ENCODE measurements at places on chromosomes 2 and 18.

DNA sequence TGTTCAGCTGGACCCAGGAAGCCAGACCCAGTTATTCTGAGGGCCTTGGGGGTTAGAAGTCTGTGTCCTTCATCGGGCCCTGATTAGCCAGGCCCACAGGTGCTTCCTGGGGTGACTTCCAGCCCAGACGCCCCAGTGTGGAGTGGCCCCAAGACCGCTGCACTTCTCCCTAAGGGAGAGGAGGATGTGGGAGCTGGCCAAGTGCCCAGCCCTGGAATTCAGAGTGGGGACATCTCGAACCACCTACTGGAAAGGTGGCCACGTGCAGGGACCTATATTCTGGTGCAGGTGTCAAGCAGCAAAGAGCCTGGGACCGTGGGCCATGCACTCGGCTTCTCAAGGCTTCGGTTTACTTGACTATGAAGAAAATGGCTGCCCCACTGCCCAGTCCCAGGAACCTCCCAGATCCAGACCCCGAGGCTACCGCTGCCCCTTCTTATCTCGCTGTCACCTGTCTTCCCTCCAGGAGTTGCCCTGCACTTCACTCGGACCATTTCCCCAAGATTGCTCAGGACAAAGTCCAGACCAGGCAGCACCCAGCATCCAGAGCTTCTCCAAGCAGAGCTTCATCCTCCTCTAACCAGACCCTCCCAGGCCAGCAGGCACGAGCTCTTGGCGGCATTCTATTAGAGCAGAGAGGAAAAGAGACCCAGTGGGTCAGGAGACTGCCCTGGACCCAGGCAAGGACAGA, 142.8 kb upstream of the ID2 start:
- no peak for DNase-seq

DNA sequence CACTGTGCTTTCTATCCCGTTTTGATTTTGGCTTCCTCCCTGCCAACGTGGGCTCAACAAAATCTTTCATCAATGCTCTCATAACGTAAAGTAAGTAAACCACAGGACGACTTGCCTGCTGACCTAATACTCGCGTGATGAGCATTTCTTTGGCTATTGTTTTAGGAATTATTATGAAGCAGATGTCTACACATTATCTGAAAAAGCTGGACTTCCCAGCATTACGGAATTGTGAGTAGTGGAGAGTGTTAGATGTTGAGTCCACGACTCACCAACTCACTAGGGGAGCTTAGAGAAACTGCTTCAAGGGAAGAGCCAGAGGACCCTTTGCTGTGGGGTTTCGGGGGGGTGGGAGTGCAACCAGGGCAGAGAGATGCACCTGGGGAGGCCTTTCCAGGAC, 21.9 kb downstream of the HJURP start:
- DNase-seq, result no peak

GRCh38 chr2:201777869-201778268, 2.9 kb downstream of the ALS2 start:
- DNase-seq, result no peak

GRCh38 chr2:145116834-145117725, 597.2 kb upstream of the ZEB2 start:
- DNase-seq, result no peak

DNA sequence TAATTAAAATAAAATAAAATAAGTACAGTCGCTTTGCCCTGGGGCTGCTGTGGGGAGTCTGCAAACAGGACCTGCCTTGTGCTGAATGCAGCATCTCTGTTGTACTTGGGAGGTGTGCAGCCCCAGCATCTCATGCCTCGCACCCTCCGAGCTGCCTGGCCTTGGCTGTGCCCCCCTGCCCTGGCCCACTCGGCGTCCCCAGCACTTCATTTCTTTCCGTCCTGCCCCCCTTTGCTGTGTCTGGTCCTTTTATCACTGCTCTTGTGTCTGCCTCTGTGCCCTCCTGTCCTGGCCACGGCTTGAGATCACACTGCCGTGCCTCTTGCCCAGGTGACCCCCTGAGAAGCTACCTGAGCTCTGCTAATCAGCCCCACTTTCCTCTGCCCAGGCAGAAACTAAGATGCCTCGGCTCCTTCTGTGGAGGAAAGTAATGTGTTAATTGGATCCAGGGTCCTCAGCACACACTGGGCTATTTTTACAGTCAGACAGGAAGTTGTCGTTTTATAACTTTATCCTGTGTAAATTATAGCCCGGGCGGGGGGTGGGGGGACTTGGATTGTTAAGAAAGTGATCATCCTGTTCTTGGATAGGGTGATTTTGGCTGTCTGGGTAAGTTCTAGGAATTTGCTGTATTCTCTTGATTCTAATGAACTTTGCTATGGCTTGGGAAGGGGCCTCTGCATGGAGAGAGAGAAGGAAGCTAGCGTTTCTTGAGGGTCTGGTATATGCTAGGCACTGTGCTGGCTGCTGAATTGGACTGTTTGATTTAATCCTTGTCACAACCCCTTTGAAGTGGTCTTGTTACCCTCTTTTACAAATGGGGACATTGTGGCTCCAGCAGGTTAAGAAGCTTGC, 69.4 kb downstream of the AGAP1 start:
- no peak for DNase-seq

DNA sequence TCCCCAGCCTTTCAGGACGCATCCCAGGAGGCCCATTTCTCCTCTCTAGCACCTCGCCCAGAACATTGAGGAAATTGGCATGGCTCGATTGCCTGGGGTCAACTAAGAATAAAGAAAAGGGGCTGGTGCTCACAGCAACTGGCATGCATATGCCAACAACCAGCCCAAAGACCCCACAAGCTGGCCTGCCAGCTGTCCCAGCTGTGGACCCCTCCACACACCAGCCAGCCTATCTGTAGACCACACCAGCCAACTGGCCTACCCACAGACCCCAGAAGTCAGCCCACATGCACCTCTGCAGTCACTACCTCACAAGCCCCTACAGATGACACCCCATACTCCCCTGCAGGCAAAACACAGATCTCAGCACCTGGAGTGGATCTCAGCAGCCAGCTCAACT, 123.8 kb upstream of the ID2 start:
- DNase-seq, result no peak

DNA sequence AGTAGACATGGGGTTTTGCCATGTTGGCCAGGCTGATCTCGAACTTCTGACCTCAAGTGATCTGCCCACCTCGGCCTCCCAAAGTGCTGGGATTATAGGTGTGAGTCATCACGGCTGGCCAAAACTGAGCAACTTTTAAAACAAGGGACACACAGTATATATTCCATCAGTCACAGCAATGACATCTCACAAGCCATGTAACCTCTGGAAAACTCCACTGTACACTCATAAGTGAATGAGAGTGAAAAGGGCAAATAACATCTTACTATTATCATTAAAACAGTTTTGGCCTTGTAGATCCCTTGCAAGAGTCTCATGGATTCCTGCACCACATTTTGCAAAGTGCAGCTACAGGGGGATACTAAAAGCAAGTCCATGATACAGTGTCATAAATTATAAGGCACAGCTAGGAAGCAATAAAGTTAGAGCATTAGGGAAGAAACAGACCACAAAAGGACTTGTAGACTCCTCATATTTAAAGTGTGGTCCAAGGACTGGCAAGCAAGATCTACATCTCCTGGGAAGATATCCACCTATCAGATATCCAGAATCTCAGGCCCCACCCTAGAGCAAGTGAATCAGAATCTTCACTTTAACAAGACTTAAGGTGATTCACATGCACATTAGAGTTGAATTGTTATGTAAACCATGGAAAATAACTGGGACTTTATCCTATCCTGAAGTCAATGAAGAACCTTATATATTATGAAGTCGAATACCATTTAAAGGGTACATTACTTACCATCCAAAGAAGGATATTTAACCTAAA, 5.7 kb downstream of the SMC6 start:
- no peak for DNase-seq

DNA sequence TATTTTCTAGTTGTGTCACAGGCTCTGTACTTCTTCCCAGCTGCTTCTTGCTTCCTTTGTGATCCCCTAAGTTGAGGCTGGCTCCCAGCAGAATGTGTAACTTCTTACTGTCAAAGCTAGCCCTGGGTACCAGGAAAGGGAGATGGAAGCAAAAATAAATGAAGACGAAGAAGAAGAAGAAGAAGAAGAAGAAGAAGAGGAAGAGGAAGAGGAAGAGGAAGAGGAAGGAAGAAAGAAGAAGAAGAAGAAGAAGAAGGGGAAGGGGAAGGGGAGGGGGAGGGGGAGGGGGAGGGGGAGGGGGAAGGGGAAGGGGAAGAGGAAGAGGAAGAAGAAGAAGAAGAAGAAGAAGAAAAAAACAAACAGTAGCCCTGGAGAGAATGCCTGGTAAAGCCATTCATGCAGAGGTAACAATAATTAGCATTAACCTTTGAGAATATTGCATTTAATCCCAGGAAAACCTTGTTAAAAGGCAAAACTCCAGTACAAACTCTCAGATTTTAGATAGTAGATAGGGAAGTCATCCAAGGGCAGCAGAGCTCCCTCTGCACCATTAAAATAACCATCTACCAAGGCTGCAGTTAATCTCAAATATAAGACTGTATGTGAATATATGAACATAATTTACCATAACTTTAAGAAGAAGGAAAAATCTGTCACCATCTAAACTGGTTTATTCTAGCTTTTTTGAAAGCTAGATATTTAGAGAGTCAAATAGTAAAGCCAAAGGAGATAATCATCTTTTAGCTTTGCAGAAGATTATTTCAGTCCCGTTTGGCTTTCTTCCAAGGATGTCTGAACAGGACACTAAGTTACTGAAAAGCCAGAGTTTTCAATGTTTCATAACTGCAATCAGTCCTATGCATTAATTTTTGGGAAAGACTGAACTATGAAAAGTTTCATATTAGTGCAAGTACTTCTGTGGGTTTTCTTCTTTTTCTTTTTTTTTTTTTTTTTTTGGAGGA, 44.3 kb upstream of the FBXO11 start:
- DNase-seq, result no peak

DNA sequence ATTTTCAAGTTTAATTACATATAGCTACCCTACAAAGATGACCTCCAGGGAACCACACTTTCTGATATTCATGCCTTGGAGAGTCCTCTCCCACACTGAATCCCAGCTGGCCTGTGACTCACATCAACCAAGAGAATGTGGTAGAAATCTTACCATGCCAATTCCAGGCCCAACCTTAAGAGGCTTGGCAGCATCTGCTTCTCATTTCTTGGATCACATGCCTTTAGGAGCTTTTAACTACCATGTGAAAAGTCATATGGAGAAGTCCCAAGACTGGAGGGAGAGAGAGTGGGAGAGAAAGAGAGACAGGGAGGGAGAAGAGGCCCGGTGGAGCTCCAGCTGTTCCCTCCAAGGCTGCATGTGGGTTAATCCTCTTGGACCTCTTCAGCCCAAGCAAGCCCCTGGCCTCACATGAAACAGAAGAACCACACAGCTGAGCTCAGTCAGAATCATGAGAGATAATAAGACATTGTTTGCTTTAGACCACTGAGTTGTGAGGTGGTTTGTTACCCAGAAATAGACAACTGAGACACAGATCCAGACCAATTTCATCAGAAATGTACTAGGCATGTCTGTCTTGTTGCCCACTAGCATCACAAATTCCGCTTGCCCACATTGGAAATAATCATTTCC, 190.7 kb downstream of the MTCL1 start:
- no peak for DNase-seq

DNA sequence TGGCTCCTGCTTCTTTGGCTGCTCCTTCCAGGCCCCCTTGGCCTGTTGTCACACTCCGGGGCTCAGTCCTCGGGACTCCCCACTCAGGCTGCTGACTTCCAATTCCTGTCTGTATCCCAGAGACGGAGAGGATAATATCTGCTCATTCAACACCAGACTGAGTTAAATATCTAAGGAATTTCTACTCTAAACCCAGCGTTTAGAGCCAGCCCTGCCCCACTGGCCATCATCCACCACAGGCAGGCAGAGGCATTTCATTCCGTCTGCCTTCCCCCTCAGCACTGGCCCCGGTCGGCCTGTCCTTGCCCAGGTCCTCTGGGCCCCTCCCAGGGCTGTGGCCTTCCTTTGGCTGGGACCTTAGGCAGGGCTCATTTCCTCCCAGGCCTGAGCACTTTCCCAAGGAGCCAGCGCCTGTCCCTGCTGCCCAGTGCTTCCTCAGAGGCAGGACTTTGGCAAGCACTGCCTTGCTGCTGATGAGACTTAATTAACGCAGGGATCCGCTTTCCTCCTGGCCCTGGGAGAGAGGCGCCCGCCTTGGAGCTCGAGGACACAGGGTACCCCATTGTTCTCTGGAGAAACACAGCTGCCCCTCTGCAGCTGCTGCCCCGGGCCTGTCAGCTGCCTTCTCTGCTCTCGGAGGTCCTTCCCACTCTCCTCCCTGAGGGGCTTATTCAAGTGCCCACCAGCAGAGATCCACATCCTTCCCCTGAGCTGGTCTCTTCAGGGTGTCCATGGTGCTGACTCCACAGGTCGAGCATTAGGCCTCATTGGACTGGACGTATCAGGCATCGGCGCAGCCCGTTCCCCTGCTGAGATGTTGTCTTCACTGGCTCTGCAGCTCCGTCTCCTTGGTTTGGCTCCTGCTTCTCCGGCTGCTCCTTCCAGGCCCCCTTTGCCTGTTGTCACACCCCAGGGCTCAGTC, 42.8 kb downstream of the ATOH8 start:
- DNase-seq, result no peak

- DNase-seq, result no peak
These were observed 93.5 kb upstream of the SLC14A2 start for GRCh38 chr18:45521777-45522176.

GRCh38 chr2:223837287-223838061, at the start of gene AP1S3:
AP1S3 (minus strand) TSS chr2:223837582; CDS start chr2:223837450, 132 bp downstream.
- peak; percentile 58 for DNase-seq

GRCh38 chr2:196274387-196274809, 103.0 kb upstream of the STK17B start:
- DNase-seq, result no peak

DNA sequence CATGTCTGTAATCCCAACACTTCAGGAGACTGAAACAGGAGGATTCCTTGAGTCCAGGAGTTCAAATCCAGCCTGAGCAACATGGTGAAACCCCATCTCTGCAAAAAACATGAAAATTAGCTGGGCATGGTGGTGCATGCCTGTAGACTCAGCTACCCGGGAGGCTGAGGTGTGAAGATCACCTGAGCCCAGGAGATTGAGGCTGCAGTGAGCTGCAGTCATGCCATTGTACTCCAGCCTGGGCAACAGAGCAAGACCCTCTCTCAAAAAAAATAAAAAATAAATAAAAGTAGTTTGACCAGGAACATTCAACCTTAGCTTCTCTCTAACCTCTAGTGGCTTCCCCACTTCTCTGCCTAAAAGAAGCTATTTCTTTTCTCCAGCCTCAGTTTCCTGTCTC, 23.8 kb downstream of the SH3BP4 start:
- no peak for DNase-seq

DNA sequence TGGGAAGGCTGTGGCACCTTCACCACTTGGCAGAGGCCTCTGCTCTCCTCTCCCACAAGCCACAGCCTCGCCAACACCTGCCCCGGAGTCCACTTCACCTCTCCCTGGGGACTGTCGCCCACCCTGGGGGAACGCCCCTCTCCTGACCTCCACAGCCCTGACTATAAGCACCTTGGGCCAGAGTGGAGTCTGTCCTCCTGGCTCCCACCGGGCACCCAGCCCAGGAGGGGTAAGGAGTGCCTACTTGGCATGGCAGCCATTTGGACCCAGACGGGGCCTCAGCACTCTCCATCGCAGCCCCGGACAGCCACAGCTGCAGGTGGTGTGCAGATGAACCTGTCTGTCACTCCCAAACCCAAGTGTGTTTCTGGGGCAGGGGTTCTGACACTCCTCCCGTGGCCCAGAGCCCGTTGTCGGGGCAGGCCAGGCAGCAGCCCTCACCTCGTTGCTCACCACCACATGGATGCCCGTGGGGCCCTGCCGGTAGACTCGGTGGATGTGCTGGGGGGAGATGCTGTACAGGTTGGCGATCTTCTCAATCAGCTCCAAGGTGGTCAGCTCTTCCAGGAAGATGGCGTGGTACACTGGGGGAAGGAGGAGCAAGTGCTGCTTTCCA, 53.5 kb downstream of the TFCP2L1 start:
- DNase-seq, result no peak

- no peak for DNase-seq
These were observed 5.5 kb downstream of the TMEM37 start for GRCh38 chr2:119436993-119437772.
